Sigmoid colon (tissue), 7 donors: ENCODE measurements at places on chromosomes 4 and X. TPM values are rescaled to one million over a fixed set of nuclear protein-coding genes. Genes with fewer than 3 reads are reported as not detected.
A peak's percentile ranks its signal among the peaks of the same experiment; 100 is the strongest.

Gene FNIP2
- 38.9 TPM for total RNA-seq

Gene UNC5C
- total RNA-seq = 3.1 TPM

Gene SPANXD
- not detected for total RNA-seq

DNA sequence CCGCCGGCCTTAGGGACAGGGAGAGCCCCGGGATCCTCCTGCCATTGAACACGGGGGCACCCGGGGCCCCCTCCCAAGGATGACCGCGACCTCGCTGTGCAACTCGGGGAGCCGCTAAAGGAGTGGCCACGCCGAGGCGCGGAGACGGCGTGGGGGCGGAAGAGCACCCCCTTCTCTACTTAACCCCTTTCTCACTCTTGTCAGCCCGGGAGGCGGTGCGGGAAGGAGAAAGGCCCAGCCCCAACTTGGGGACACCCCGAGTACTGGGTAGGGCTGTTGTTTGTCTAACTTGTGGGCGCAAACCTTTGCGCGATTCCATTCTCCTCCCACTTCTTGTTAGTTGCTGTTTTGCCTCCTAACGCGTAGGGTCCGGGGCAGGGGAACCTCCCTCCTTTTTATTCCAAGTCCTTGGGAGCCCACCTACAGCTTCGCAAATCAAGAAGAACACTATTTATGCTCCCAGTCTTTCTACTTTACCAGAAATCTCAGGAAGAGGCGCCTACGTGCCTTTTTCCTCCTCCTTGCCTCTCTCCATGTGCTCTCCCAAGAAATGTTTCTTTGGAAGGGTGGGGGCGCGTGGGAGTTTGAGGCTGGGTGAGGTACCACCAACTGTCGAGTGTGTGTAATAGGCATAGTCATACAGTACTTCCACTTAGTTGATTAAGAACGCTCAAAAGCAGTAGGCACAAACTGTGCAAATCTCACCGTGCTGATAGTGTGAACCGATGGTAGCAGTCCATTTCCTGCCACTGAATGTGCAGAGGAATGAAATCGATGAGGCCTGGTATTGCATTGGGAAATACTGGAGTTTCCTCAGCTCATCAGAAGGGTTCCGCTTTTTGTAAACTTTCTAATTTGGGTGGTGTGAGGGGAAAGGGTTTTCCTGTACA lies 813 bp downstream of the DIAPH2 start:
- peak overlapping the region; percentile 83 for H3K27ac ChIP-seq
- H3K4me3 ChIP-seq = peak overlapping the region; percentile 72
- no peaks in the 10 kb centered on the region for H3K36me3 ChIP-seq
- peak; percentile 68 for DNase-seq
- H3K4me1 ChIP-seq = no peaks in the 10 kb centered on the region
- H3K27me3 ChIP-seq = no peaks in the 10 kb centered on the region

DNA sequence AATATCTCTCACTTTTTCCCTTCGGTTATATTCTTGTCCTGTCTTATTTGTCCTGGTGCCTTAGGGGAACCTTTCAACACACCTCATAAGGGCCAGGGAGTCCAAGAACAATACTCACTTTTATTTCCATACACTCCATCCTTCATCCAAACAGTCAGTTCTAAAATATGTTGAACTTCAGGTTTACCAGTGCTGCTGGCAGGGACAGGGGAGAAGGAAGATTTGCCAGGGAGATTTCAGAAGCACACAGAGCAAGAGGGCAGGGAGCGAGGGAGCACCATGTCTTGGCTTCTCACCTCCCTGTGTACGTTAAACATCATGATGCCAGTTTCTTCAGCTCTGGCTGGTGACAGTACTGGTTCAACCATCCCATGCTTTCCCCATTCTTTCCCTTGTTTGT lies 631.1 kb upstream of the FAT1 start:
- no peak overlapping the region for H3K4me3 ChIP-seq
- no peaks in the 10 kb centered on the region for H3K27me3 ChIP-seq
- DNase-seq = no peak
- no peak overlapping the region for H3K27ac ChIP-seq
- H3K4me1 ChIP-seq = no peaks in the 10 kb centered on the region

DNA sequence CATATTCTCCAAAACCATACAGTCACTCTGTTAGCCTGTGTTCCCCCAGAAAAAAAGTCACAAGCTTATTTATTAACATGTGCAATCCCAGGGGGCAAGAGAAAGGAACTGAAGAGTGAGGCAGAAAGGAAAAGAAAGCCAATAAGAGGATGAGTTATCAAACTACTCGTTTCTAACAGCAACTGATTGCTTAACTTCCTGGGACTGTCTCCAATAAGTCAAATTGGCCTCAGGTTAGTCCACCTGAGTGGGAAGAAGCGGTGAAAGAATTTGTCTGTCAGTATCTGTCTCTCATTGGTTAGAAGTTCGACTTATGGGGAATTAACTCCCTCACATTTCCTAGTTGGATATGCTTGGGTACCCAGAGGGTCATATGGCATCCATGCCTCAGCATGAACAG lies 14.1 kb downstream of the F9 start:
- H3K27ac ChIP-seq = no peak overlapping the region
- no peaks in the 10 kb centered on the region for H3K36me3 ChIP-seq
- DNase-seq = no peak
- H3K27me3 ChIP-seq = no peaks in the 10 kb centered on the region

DNA sequence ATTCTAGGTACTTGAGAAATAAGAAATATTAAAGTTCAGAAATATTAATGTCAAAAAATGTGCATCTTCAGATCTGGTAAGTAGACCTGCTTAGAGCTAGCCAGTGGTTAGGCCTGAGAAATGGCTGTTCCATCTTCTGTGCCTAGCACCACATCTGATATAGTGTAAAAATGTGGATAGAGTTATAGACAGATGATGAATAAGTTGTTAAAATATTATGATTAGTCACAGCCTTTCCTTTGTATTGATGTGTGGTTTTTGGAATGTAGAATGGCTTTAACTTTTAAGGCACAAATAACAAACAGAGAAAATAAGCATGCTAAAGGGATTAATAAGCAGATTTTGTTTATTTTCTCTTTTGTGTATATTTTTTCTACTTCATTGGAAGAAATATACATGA lies 133.5 kb upstream of the NUDT6 start:
- H3K27ac ChIP-seq = no peak overlapping the region
- no peaks in the 10 kb centered on the region for H3K27me3 ChIP-seq
- no peaks in the 10 kb centered on the region for H3K4me1 ChIP-seq
- DNase-seq = no peak

DNA sequence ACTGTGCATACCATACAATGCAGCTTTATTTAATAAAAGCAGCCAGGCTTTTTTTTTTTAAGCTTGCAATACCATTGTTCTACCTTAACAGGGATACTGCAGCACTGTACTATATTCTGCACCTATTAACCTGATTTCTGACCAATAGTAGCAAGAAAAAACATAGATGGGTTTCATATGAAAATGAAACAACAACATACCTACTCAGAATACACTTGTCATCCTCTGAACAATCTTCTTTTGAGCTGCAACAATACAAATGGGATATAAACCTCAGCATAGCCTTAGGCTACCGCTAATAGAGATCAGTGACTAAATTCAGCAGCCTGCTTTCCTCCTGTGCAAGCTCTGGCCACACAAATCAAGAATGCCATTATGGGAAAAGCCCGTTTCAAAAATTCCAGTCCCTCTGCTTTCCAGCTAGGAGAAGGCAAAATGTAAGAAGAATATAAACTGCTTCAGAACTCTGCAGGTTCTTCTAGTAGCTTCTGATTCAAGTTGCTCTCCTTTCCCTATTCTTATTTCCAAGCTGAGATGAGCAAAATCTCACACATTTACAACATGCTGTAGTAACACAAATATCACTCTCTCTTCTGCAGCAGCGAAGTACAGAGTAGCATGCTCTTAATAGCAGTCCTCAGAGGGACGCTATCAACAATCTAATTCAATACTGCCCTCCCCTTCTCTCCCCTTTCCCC lies 143.4 kb downstream of the KLHL13 start:
- peak overlapping the region; percentile 16 for H3K4me3 ChIP-seq
- DNase-seq = no peak
- H3K27ac ChIP-seq = no peak overlapping the region
- H3K27me3 ChIP-seq = no peaks in the 10 kb centered on the region
- no peaks in the 10 kb centered on the region for H3K4me1 ChIP-seq

GRCh38 chrX:87664381-87664780 lies 146.8 kb downstream of the KLHL4 start:
- no peaks in the 10 kb centered on the region for H3K4me1 ChIP-seq
- no peaks in the 10 kb centered on the region for H3K27me3 ChIP-seq
- no peaks in the 10 kb centered on the region for H3K36me3 ChIP-seq

DNA sequence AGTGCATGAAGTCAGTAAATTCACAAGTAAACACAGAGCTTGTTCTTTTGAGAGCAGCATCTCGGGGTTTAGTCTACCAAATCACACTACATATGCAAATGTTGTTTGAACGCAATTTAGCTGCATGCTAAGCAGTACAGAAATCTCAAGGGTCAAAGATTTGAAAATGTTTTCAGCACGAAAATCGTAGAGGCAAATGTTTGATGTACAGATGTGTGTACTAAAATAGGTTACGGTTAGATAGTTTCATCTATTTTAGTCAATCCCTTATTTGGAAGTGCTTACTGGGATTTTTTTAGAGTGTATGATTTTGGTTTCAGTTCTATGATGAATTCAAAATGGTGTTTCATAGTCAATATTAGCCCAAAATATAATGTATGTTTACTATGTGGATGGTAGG lies 1928.2 kb upstream of the TENM3 start:
- DNase-seq = no peak
- no peaks in the 10 kb centered on the region for H3K4me1 ChIP-seq
- no peaks in the 10 kb centered on the region for H3K36me3 ChIP-seq
- H3K27me3 ChIP-seq = no peaks in the 10 kb centered on the region
- no peak overlapping the region for H3K27ac ChIP-seq

DNA sequence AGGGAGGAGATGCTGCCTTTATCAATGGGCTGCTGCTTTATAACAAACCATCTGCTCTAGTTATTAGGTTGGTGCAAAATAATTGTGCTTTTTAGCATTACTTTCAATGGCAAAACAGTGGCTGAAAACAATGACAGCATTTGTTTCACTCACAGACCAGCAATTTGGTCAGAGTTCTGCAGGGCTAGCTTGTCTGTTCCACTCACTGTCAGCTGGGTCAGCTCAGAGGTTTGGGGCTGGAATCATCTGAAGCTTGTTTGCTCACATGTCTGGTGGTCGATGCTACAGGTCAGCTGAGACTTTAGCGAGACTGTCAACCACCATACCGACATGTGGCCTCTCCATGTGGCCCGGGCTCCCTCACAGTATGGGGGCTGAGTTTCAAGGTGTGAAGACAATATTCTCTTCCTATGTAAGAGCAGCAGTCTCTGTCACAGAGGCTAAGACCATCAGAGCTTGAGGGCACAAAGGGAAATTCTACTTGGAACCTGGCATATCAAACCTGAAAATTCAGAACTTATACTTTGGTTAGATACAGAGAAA lies 81.3 kb upstream of the LIMCH1 start:
- H3K4me1 ChIP-seq = no peaks in the 10 kb centered on the region
- H3K4me3 ChIP-seq = no peak overlapping the region
- no peak overlapping the region for H3K27ac ChIP-seq
- no peak for DNase-seq
- H3K36me3 ChIP-seq = no peaks in the 10 kb centered on the region

DNA sequence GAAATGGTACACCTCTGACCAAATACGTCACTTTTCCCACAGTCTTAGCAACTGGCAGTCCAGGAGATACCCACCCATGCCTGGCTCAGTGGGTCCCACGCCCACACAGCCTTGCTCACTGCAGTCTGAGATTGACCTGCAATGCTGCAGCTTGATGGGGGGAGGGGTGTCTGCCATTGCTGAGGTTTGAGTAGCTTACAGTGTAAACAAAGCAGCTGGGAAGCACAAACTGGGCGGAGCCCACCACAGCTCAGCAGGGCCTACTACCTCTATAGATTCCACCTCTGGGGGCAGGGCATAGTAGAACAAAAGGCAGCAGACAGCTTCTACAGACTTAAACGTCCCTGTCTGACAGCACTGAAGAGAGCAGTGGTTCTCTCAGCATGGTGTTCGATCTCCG lies 52.7 kb downstream of the AMER1 start:
- no peaks in the 10 kb centered on the region for H3K27me3 ChIP-seq
- no peak overlapping the region for H3K27ac ChIP-seq
- no peaks in the 10 kb centered on the region for H3K36me3 ChIP-seq
- no peaks in the 10 kb centered on the region for H3K4me1 ChIP-seq

DNA sequence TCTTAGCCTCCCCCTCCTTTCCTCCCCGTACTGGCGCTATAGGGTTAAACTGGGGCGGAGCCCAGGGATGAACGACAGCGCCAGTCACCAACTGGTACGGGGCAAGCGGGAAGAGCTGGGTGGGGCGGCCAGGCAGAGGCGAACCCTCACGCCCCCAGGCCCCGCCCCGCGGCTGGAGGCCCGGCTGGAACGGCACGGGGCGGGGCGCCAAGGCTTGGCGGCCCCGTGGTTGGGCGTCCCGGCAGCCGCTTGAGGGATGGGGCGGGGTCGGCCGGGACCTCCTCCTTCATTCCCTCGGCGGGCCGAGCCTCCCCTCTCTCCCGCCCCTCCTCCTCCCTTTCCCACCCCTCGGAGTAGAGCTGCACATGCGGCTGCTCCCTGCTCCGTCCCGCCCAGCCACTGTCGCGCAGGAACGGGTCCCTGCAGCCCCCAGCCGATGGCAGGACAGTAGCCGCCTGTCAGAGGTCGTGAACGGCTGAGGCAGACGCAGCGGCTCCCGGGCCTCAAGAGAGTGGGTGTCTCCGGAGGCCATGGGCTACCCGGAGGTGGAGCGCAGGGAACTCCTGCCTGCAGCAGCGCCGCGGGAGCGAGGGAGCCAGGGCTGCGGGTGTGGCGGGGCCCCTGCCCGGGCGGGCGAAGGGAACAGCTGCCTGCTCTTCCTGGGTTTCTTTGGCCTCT lies at the start of gene EDA:
Gene EDA (plus strand): TSS at position 335 of the 678 bp plus-strand sequence.
- peak within 1 kb of the TSS; percentile 44 for H3K4me3 ChIP-seq
- peak; percentile 92 for DNase-seq
- H3K4me1 ChIP-seq = no peaks in the 10 kb centered on the region
- H3K27ac ChIP-seq = peak within 1 kb of the TSS; percentile 49

GRCh38 chr4:89511776-89512175 lies 204.2 kb upstream of the GPRIN3 start:
- H3K27me3 ChIP-seq = no peaks in the 10 kb centered on the region
- H3K4me3 ChIP-seq = no peak overlapping the region
- H3K4me1 ChIP-seq = no peaks in the 10 kb centered on the region
- DNase-seq = no peak

DNA sequence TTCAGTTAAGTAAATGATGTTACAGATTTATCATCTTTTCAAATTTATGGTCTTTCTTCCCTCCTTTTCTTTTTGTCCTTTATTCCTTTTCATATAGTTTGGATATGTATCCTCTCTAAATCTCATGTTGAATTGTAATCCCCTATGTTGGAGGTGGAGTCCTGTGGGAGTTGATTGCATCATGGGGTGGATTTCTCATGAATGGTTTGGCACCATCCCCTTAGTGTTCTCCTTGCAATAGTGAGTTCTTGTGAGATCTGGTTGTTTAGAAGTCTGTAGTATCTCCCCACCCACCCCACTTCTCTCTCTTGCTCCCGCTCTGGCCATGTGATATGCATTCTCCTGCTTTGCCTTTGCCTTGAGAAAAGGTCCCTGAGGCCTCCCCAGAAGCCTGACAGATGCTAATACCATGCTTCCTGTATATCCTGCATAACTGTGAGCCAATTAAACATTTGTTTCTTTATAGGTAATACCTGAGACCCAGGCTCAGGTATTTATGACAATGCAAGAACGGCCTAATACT lies 236.7 kb downstream of the PRDM5 start:
- H3K36me3 ChIP-seq = no peaks in the 10 kb centered on the region
- H3K4me1 ChIP-seq = no peaks in the 10 kb centered on the region
- H3K4me3 ChIP-seq = no peak overlapping the region
- DNase-seq = no peak
- H3K27ac ChIP-seq = no peak overlapping the region
- H3K27me3 ChIP-seq = no peaks in the 10 kb centered on the region
